T follicular helper cell (primary cell): ENCODE measurements at places on chromosomes 11 and 22.
A peak's percentile ranks its signal among the peaks of the same experiment; 100 is the strongest.

DNA sequence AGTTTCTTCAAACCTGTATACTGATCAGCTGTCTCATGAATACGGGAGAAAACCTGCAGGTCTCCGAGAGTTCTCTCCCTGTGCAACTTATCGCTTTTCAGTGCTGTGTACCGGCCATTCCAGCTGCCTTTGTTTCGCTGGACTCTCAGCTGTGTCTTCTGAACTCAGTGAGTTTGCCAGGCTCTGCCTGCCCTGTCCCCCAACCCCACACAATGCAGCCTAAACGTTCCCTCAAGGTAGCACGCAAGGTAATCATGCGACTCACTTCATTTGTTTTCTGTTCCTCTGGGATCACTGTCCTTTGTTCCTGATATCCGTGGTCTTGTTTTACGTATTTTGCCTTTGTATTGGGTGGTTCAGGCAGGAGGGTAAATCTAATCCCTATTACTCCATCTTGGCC, 13.5 kb downstream of the RBM7 start:
- no peak for DNase-seq

GRCh38 chr22:29030618-29031226, 30.9 kb downstream of the C22orf31 start:
- DNase-seq, result no peak

DNA sequence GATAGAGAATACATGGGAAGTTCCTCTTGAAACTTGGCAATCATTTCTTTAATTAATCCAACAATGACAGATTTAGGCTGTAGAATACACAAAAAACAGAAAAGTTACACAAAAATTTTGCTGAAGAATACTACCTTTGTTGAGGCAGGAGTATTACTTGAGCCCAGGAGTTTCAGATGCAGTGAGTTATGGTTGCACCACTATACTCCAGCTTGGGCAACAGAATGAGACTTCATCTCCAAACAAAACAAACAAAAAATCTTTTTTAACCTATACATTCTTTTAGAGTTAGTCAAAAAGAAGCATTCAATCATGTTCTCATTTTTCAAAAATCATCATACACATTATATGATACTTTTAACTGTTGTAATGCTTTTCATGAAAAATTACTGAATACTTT, 22.1 kb downstream of the UEVLD start:
- no peak for DNase-seq

GRCh38 chr11:103700622-103701021, 335.8 kb upstream of the DDI1 start:
- DNase-seq, result no peak

DNA sequence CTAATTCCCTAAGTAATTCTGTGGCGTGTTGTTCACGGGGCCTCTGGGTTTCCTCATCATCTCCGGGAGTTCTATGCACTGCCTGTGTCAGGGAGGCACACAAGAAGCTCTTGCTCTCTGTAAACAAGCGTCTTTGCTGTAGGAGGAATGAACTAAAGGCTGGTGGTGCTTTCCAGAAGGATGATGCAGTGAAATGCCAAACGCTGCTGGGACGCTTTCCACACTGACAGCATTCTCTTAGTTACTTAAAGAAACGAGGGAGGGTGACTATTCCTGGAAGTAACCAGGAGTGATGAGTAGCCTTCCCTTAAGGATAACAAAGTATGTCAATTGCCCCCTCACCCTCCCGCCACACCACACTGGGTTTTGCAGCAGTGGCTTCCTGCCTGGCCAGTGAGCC, 38.5 kb upstream of the NUP50 start:
- no peak for DNase-seq

DNA sequence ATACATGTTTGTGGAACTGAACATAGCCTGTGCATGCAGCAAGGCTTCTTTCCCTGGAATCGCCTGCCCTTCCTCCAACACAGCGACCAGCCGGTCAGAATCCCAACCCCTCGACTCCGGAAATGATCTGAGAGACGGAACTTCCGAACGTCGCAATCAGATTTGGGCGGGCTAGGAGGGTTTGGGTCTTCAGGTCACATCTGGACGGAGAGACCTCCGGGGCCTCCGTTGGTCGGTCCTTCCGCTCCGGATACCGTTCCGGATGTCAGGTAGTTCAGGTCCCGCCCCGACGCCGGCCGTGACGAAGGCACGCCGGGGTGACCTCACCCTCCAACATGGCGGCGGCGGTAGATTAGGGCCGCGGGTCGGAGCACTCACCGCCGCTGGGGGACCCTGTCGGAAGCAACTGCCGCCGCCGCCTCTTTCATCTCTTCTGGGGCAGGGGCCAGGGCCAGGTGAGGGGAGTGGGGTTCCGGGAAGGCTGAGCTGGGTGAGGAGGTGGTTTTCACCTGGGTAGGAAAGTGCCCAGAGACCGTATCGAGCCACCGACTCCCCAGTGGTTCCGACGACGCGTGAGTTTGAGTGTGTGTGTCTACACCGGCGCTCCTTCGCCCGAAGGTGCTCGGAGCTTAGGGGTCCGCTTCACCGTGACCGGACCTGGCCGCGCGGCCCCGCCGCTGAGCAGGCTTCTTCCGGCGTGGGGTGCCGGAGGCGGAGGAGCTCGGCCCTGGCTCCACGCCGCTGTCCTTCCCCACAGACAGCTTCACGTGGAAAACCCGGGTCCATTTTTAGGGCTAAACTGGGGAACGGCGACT, at the start of gene BCL2L13:
TSS of gene BCL2L13 (plus strand) at position 326 of the 815 bp plus-strand sequence. CDS start 16,955 bp downstream, outside the sequence.
- DNase-seq, result peak; percentile 81

DNA sequence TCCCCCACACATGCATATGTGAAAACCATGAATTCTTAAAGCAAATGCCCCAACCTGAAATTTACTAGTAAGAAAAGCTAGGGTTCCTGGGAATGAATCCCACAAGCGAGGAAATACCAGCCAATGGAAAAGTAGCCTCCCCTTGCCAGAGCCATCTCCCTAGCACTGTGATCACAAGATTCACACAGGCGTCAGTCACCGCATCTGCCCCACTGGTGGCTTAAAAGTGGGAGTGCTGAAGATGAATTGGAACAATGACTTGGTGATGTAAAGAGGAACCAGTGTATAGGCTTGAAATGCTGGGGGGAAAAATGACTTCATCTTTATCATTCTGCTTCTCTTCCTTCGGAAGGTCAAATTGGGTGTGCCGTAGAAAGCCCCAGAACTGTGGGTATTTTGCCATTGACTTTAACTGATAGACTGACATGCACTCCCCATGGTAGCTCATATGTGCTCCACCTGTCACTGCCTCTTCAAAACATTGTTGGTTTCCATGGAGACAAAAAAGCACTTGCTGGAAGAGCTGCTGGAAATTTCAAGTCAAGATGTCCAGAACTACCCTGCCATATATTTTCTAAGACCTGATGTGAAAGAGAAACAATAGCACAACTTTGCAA, 19.2 kb upstream of the ASPHD2 start:
- DNase-seq, result no peak

DNA sequence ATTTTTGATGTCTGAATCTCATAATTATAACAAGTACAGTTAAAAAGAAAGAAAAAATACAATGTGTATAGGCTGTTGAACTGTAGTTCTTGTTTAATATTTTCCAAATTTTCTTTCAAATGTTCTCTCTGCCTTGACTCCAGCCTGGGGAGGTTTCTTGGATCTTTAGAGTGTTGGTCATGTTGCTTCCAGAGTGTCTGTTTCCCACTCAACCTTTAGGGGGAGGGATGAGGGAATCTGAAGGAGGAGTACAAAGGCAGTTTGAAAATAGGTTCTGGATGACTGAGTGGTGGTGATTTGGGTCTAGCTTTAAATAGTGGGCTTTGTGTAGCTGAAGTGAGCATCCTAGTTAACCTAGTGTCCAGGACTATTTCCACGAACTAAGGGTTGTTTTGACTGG, 2.0 kb downstream of the CTNND1 start:
- no peak for DNase-seq

GRCh38 chr11:94738746-94739145, 29.4 kb upstream of the AMOTL1 start:
- no peak for DNase-seq

DNA sequence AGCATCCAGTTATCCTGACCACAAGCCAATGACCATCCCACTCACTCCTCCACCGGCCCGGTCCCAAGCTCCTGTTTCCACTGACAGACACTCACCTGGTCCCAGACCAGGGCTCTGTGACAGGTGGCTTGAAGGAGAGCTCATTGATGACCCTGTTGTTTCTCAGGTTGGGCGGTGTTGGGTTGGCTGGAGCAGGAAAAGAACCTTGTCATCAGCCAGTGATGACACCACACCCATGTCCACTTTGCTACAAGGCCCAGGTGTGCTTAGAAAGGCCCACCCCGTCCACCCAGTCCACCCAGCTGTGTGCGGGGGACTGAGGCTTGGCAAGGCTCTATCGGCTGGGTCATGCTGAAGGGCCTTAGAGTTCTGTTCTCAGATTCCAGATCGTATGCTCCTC, 42.9 kb downstream of the GAB4 start:
- no peak for DNase-seq

DNA sequence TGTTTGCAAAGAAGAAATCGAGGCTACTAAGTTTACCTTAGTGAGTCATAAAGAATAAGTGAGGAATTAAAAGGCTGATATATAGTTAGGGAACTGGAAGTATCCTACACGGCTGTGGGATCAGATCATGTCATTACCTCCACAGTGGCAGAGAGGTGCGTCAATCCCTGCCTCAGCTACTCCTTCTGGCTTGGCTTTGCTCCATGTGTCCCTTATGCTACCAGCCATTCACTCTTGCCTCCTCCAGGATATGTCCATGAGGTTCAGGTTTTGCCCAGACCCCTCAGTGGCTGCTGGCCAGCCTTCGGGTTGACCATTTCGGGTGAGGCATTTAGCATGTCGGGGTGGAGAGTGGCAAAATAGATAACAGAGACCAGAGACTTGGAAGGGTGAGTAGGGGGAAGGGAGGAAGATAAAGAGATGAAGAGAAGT, 153.4 kb downstream of the LDLRAD3 start:
- DNase-seq, result no peak

DNA sequence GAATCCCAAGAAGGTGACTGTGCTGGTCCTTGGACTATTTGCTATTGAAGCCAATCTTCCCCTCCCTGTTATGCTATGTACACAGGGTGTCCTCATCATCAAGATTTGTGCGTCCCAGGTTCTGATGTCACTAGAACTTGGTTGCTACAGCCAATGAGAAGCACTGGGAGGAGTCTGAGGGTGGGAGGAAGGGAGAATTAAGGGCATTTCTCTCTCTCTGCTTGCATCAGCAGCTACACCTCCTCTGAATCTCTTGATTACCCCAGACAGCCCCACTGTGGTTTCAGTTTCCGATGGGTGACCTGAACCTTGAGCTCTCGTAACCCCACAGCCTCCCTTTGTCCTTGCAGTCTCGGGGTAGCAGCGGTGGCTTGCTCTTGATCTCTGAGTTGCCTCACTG, 212.4 kb upstream of the SESN3 start:
- DNase-seq, result no peak

DNA sequence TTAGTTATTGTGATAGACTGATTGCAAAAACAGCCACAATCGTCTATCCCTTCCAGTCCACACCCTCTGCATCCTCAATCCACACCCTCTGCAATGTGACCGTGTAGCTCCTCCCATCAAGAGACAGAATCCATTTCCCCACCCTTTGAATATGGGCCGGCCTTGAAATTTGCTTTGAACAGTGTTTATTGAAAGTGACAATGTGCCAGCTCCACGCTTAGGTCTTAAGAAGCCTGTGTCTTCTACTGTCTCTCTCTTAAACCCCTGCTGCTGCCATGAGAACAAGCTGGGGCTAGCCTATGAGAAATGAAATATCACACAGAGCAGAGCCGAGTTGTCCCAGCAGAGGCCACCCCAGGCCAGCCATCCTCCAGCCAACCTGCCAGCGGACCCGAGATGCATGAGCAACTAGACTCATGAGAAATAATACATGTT, 22.3 kb upstream of the MICAL2 start:
- DNase-seq, result no peak

DNA sequence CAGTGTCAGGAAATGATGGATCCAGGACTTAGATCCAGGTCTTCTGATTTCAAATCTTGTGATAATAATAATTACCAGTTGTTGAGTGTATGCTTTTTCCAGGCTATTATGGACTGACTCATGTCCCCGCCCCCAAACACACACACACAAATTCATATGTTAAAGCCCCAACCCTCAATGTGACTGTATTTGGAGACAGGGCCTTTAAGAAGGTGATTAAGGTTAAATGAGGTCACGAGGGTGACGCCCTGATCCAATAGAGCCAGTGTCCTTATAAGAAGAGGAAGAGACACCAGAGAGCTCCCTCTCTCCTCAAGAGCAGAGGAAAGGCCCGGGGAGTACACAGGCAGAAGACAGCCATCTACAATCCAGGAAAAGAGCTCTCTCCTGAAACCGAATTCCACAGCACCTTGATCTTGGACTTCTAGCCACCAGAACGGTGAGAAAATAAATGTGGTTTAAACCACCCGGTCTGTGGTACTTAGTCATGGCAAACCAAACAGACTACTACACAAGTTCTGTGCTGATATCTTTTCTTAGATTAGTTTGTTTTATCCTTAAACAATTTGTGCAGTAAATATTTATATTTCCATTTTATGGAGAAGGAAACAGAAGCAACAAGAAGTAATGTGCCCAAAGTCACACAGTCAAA, 8.2 kb downstream of the TMPRSS5 start:
- DNase-seq, result no peak

GRCh38 chr11:20010851-20011225, 149.4 kb downstream of the DBX1 start:
- no peak for DNase-seq

DNA sequence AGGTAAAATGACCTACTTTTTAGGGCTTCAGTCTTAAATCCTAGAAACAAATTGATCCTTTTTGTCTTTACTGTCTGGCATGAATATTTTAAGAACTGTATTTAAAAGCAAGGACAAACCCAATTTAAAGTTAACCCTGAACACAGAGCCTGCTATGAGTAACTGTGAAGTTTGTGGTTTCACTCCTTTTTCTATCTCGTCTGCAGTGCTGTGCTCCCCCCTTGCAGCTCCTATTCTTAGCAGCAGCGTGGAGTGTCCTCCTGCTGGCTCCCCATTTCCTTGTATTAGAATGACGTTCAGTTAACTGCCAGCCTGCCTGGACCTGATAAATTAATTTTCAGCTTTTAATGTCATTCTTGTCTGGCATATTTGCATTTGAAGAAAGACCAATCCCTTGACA, 40.0 kb upstream of the LRRC4C start:
- no peak for DNase-seq

DNA sequence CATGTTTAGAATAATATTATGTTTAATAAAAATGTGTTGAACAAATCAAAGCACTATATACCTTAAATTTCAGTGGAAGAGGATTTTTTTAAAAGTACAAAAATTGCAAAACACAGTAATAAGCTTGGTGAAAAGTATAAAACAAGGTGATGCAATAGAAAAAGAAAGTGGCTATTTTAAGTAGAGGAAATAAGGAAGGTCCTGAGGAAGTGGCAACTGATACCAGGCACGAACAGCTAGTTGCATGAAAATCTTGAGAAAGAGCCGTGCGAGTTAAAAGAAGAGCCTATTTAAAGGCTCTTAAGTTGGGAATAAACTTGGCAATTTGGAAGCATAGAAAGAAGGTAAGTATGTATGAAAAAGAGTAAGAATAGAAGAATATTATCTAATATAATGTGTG, 1679.3 kb downstream of the LRRC4C start:
- no peak for DNase-seq

DNA sequence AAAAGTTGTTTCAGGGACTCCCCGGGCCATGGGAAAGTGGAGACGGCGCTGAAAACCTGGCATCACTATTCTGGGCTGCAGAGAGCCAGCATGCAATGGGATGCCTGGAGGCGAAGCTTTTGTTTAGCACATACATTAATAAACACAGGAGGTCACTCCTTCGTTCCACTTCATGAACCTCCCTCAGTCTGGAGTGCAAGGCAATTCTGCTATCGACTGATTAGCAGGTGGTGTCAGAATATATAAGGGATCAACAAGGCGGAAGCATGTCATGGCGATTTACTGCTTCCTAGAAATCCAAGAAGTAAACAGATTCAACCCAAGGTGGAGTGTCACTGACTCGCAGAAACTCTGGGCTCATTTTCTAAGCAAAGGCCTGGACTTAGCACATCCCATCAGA, 45.4 kb upstream of the MN1 start:
- DNase-seq, result no peak
